ENCODE measurements at places on chromosomes 16 and 17.
A peak's percentile ranks its signal among the peaks of the same experiment; 100 is the strongest.

GRCh38 chr16:77833921-77834634 is 45.7 kb downstream of the VAT1L start:
- DNase-seq: no peak

- peak; percentile 56 for DNase-seq
Observed at GRCh38 chr17:82097184-82097918, 685 bp downstream of the FASN start.

DNA sequence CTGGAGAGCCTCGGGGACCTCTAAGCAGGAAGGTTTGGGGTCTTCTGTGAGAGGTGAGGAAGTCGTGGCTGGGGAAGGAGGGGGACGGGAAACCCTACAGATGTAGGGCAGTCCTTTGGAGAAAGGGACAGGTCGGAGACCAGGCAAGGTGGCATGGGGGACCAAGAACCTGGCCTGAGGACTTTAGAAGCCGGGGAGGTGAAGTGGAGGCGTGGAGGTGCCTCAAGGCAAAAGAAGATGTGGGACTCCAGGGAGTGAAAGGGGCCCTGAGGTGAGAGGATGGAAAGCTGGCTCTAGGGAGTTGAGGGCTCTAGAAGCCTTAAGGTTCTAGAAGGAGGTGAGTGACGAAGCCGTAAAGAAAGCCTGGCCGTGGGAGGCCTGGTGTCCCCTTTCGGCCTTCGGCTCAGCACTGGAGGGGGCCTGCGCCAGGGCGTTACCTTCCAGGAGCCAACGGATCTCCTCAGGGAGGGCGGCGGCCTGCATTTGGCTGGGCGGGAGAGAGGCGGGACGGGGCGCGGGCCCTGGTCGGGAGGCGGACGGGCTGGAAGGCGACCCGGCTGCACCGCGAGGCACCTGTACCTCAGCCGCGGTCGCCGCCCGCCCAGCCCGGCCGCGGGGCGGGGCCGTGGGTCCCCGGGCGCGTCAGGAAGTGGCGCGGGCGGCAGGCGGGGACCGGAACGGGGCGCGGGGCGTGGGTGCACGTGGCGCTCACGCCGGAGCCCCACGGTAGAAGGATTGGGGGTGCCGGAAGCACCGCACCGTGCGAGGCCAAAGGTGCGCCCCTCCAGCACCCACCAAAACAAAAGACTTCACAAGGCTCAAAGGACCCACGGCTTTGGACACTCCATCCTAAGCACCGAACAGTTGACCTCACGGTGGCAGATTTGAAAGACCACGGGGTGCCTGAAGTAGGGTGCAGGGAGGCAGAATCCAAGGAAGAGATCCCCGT is at the start of gene SKAP1:
TSS of gene SKAP1 (minus strand) at position 577 of the 949 bp plus-strand sequence.
- peak; percentile 78 for DNase-seq

- DNase-seq: peak; percentile 67
Observed at GRCh38 chr16:27408012-27408601, 6.1 kb downstream of the IL21R start.

GRCh38 chr16:29318037-29318436 is 88.5 kb downstream of the NPIPB11 start:
- DNase-seq: no peak

- DNase-seq: no peak
Observed at GRCh38 chr17:51801626-51802025, 356.9 kb downstream of the CA10 start.

- peak; percentile 76 for DNase-seq
Observed at GRCh38 chr16:88810912-88811768, 588 bp downstream of the APRT start.

GRCh38 chr17:56314026-56314425 is 160.8 kb downstream of the ANKFN1 start:
- no peak for DNase-seq

DNA sequence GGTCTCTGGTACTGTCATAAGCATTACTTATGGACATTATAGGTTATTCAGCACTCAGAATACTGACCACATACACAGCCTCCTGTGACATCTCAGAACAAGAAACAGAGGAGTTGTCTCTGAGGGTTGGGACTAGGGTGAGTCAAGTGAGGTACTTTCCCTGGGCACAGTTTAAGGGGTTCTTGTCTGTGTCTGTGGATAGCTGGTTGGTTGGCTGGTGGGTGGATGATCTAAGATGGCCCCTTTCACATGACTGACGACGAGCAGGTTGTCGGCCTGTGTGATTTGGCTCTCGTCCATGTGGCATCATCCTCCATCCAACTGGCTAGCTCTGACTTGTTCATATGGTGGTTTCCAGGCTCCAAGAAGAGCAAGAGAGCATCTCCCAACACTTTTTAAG is 163.9 kb downstream of the PRKCB start:
- peak; percentile 81 for DNase-seq

- DNase-seq: no peak
Observed at GRCh38 chr16:25031132-25031440, 15.9 kb upstream of the ARHGAP17 start.

DNA sequence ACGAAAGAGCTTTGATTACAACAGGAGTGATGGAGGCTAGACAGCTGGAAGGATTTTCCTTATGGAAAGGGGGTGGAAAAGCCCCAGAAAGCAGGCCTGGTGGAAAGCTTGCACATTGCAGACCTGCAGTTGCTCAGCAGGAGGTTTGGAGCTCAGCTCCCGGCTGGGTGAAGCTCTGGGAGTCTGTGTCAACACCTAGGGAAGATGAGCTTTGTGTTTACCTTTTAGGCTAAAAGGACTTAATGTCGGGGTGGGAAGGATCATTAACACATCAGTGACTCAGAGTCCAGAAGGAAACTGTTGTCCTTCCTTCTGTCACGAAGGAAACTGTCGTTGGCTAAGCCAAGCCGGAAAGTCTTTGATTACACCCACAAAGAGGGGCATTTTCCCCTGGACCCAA is 48.2 kb downstream of the RAP1GAP2 start:
- DNase-seq: no peak

DNA sequence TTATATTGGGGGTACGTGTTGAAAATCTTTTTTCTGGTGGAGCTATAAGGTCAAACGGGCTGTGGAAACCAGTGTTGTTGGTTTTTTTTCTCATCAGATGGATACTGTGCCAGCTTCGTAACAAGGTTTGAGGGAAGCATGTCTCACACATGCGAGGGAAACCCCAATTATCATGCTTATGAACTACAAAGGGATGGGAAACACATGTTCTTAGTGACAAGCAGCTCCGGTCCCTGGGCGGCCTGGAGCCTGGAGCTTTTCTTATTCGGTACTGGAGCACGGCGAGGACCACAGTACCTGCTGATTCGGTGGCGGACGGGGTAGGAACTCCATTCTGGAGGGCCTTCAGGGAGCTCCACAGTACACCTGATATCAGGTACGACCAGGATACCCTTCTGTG is 12.5 kb downstream of the SLC43A2 start:
- no peak for DNase-seq

DNA sequence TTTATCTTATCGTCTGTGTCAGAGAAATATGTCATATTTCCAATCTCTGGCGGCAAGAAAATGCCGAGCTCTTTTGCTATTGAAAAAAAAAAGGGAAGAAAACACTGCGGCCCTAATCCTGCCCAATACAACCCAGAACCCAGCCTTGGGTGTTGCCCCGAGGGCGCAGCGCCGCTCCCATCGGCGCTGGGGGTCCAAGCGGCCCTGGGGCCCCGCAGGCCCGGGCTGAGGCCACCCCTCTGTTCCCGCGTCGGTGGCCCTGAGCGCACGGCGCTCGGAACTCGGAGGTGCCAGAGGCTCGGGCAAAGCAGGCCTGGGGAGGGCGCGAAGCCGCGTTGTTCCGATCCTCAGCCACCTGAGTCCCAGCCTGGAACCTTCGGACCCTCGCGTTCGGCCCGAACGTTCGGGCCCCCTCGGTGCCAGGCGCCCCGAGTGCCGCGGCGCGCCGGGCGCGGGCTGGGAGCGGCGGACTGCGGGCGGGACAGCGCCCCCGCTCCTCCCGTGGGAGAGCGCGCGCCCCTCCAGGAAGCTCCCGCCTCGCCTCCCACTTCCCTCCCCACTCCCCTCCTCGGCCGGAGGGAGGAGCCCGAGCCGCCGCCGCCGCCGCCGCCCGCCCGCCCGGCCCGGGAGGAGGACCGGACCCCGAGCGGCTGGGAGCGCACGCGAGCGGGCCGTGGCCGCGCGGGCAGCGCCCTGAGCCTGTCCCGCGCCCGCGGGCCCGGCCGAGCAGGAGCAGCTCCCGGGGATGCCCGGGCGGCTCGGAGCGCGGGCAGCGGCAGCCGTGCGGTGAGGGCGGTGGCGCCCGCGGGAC is at the start of gene CPNE2:
TSS of gene CPNE2 (plus strand) at position 609 of the 811 bp plus-strand sequence. CDS start 18,160 bp downstream, outside the sequence.
- DNase-seq: peak; percentile 60

GRCh38 chr17:62706598-62707424 is 79.3 kb downstream of the MRC2 start:
- DNase-seq: no peak

- DNase-seq: no peak
Observed at GRCh38 chr16:35339337-35339736, 1879.9 kb downstream of the TP53TG3F start.

DNA sequence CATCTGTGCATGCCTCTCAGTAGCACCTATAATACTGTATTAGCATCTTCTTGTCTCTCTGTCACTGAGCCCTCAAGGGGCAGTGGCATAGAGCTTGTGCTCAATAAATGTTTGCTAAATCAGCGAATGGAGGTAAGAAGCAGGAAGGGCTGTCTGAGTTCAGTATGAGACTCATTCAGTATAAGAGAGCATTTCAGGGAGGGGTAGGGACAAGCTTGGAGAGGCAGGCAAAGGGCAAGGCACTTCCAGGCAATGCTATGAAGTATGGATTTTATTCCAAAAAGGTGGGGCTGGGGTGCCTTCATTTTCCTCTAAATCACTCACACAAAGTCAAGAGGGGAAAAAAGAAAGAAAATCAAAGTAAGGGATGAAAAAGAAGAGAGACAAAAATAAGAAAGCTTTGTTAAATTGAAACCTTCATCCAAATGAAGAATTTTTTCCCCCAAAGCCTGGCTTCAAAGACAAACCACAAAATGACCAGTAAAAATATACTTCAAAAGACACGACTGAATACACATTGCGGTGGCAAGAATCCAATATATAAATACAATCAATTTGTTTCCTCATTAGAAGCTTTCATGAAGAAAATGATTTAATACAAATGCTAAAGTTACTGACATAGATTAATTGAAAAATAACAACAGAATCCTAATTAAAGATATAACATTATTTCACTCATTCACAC is 51.2 kb downstream of the SKAP1 start:
- no peak for DNase-seq

- peak; percentile 87 for DNase-seq
Observed at GRCh38 chr17:80220054-80220735, at the start of the genes SGSH and SLC26A11. SGSH (minus strand) TSS chr17:80220333; CDS start chr17:80220313, 20 bp downstream. SLC26A11 (plus strand) TSS chr17:80220427; CDS start chr17:80221561, 1,134 bp downstream.

GRCh38 chr17:78970834-78971755 is 8.6 kb downstream of the LGALS3BP start:
- peak; percentile 87 for DNase-seq

GRCh38 chr17:4643676-4644075 is 2.2 kb upstream of the ALOX15 start:
- no peak for DNase-seq

DNA sequence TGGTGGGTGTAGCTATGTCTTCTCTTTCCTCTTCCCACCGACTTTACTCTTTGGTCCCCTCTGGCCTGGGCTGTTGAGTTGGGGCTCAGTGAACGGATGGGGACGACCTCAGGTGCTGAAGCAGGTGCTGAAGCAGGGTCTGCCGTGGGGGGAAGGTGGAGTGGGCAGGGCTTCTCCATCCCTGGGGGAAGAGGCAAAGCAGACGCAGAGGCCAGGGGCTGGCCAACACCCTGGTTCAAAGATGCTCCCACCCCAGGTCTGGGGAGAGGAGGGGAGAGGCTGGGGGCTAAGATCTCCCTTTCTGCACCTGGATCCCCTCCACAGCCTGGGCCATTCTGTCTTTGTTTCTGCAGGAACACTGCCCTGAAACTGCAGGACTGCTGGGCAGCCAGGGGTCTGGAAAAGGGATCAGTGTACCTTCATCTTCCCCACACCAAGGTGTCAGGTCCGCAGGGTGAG is 22.9 kb downstream of the ALOX12B start:
- DNase-seq: no peak

GRCh38 chr17:39357488-39357887 is 43.9 kb downstream of the FBXL20 start:
- no peak for DNase-seq

DNA sequence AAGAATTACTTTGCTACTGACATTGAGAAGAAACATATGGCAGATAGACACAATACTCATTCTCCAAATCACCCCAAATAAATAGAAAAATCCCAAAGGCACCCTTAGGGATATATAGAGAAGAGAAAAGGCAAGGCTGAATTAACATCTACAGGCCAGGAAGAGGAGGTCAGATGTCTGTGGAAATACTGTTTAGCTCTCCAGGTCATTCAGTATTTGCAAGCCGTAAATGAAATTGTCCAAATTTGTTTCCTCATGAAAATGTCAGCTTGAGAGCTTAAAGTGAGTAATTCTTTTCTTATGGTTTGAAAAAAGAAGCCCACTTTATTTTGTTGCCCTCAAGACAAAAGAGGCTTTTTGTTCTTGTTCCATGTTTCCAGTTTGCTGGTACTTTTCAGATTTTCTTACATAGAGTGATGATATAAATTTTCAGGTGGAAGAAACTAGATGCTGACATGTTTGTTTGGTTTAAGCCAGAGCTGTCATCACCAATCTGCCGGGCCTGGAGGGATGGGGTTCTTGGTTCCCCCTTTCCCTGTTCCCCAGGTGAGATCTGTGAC is 189.0 kb downstream of the MAP2K4 start:
- no peak for DNase-seq

- DNase-seq: no peak
Observed at GRCh38 chr17:75645889-75646637, 12.8 kb downstream of the SMIM5 start.

DNA sequence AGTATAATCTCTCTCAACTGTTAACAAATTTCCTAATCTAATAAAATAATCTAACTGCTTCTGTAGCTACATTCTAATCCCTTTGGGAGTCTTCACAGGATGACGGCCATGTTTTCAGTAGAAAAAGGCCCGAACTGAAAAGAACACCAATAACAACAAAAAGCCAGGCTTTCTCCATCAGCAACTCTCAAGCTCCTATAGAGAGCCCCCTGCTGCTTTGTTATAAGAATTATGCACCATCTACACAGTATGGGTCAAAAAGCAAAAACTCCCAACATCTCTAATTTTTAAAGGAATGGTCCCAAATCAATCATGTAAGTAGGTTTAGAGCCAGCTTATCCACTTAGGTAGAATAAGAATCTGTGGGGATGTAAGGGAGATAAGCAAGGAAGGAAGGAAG is 163.6 kb upstream of the C17orf78 start:
- DNase-seq: no peak

GRCh38 chr17:82815790-82816305 is 24.0 kb downstream of the ZNF750 start:
- DNase-seq: no peak

DNA sequence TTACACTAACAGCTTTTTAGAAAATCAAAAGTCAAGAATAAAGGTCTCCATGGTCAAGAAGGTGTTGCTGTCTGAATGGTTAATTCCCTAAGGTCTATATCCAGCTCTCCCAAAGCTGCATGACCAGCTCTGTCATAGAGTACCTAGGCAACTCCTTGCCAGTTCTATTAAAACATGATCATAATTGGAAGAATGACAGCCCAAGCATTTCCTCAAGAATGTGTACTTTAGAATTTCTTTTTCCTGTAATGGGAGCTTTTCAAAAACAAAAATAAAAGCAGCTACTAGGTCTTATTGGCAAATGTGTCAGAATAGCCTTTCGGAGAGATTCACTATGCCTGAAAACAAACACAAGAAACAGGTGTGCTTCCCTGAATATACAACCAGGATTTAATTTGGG is 7.9 kb downstream of the SPOP start:
- DNase-seq: no peak

Data from stimulated activated CD4-positive, alpha-beta T cell treated with anti-CD3 and anti-CD28 coated beads, Interleukin-15, amount 100 ng/mL, for 24 hours (primary cell).